ENCODE measurements at places on chromosomes 16 and 17. TPM values are rescaled to one million over a fixed set of nuclear protein-coding genes. Genes with fewer than 3 reads are reported as not detected.

RRAD gene
- total RNA-seq = 30.1 TPM

GRCh38 chr17:61393904-61394629 lies 5.6 kb upstream of the TBX2 start:
- no peaks in the 10 kb centered on the region for H3K4me1 ChIP-seq
- H3K27me3 ChIP-seq = no peaks in the 10 kb centered on the region
- no peaks in the 10 kb centered on the region for H3K36me3 ChIP-seq
- no peak overlapping the region for H3K4me3 ChIP-seq
- H3K27ac ChIP-seq = no peak overlapping the region
- DNase-seq = no peak

GRCh38 chr17:48795444-48796162 lies 21.4 kb downstream of the TTLL6 start:
- H3K27me3 ChIP-seq = no peaks in the 10 kb centered on the region
- no peaks in the 10 kb centered on the region for H3K36me3 ChIP-seq
- no peak overlapping the region for H3K27ac ChIP-seq
- DNase-seq = no peak
- no peaks in the 10 kb centered on the region for H3K4me1 ChIP-seq
- H3K4me3 ChIP-seq = no peak overlapping the region

- DNase-seq = no peak
- no peaks in the 10 kb centered on the region for H3K4me1 ChIP-seq
- H3K27me3 ChIP-seq = no peaks in the 10 kb centered on the region
- no peaks in the 10 kb centered on the region for H3K36me3 ChIP-seq
- H3K27ac ChIP-seq = no peak overlapping the region
Measured at GRCh38 chr17:20995164-20995872, 47.5 kb downstream of the USP22 start.
